ENCODE measurements at places on chromosomes 12 and 14. TPM values are rescaled to one million over a fixed set of nuclear protein-coding genes. Genes with fewer than 3 reads are reported as not detected.

Gene MBD6
- 10.6 TPM for total RNA-seq

Gene FAM90A1
- total RNA-seq, result not detected

Gene ARL1
- total RNA-seq, result 24.7 TPM

Gene SCARB1
- 2.5 TPM for total RNA-seq

Gene DLGAP5
- 0.84 TPM for total RNA-seq

Gene FOXA1
- 0.42 TPM for total RNA-seq

Gene DTX1
- total RNA-seq, result 5.2 TPM

Gene HOTAIR
- total RNA-seq, result not detected

Gene MAP1LC3B2
- total RNA-seq, result 1.9 TPM

Gene CD69
- total RNA-seq, result 2,627 TPM

Gene RARG
- 6.6 TPM for total RNA-seq

Gene KERA
- not detected for total RNA-seq
